ENCODE measurements at places on chromosomes 6 and 20.
A peak's percentile ranks its signal among the peaks of the same experiment; 100 is the strongest.

GRCh38 chr6:3052481-3053230 lies 15.6 kb upstream of the RIPK1 start:
- DNase-seq = no peak

GRCh38 chr6:25202504-25202903 lies 76.7 kb upstream of the CARMIL1 start:
- DNase-seq = peak; percentile 89

DNA sequence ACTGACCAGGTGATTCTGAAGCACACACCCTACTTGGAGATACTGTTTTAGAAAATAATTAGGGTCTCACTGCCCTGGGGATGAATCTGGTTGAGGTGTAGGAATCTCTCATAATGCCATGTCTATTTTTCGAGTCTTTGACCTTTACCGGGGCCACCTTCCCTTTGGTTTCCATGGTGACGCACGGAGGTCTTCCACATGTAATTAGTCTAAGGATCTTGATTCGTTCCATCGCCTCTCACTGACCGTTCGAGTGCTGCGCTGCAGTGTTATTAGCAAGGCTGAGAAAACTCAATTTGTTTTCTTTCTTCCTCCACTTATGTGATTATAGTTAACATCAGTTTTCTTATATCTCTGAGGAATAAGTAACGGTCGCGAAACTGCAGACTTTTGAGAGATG lies 144.3 kb upstream of the SPACA1 start:
- DNase-seq = no peak

GRCh38 chr6:42021847-42022754 lies 28.2 kb upstream of the TAF8 start:
- DNase-seq = no peak

DNA sequence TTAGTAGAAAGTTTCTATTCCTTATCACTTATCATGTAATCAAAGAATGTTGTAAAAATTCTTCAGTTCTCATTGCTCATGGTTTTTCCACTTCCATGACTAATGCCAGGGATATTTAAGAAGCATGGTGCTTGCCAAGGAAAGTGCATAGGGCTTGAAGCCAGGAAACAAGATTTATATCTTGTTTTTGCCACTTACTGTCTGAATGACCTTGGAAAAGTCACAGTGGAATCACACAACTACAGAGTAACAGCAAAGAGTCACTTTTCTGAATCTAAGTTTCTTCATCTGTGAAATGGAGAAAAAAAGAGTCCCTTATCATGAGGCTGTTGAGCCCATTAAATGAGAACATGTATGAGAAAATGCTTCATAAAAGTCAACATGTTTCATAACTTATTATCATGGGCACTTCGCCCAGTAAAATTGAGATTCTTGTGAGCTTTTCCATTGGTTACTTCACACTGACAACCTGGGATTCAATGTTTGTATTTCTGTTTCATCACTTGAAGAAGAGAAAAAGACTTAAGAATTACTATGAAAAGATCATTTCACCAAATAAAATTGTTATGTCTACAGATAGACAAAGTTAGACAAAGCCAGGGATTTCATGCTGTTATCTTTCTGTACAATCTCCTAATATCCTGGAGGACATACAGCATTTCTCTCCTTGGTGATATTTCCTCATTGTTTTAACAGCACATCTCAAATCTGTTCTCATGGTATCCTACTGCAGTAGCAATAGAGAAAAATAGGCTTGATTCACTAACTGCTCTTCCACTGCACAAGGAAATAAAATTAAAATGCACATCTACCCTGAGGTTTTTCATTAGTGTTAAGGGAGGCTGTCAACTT lies 7.6 kb upstream of the BMP5 start:
- DNase-seq = peak; percentile 73

- peak; percentile 16 for DNase-seq
Observed at GRCh38 chr6:139713900-139714506, 339.6 kb upstream of the CITED2 start.

DNA sequence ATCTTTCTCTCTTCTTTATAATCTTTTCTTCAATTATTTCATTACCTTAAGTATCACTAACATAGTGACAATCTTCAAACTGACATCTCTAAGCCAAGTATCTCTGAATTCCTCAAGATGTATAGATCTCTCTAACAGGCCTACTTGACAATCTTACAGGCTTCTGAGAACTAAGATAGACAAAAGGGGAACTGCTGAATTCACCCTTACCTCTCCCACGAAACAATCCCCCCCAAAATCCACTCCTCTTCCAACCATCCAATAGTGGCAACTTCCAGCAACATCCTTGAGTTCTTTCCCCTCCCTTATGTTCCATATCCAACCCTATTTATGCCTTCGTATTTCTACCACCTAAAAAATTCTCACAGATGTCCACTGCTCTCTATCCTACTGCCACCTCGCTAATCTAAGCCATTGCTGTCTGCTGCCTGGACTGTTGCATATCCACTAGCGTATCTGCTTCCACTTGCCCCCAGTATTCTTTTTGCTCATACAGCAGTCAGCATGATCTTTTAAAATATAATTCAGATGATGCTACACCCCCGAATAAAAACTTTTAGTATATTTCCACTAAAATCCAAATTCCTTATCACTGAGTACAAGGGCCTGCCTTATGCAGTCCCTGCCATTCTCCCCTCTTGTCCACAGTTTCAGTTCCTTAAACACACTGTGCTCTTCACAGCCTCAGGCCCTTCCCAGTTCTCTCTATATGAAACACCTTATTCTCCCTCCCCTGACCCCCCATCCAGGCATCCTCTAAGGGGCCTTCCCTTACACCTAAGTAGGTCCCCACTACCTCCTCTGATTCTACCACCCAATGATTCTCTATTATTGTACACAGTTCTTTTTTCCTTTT lies 8.0 kb downstream of the REPS1 start:
- DNase-seq = no peak

DNA sequence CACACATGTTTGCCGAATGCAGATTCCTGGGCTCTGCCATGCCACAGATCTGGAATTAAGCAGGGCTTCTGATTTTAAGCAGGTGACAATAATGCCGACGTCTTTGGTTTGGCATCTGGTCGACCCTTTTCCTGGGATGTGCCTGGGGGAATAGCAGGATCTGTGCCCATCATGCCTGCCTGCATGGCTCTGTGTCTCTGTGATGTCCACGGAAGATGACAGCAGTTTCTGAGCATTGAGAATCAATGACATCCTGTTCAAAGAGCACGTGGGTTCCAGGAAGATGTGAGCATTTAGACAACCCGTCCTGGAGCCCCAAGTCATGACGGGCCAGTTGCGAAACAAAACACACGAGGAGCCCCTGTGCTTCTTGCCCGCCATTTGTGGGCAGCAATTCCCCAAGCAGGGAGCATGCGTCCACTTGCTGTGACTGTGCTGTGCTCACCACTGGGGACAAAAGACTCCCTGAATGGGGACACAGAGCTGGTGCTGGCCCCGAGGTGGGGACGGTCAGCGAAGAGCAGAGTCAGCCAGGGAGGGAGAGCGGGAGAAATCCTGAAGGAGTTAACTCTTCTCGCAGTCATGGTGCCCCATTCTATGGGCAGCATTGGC lies 110.1 kb downstream of the ERMARD start:
- no peak for DNase-seq

GRCh38 chr6:41673704-41674000 lies 35.4 kb downstream of the MDFI start:
- DNase-seq = no peak
